ENCODE measurements at places on chromosomes 6 and 20.

- DNase-seq: no peak
Observed at GRCh38 chr6:96853083-96853482, 15.8 kb upstream of the GPR63 start.

DNA sequence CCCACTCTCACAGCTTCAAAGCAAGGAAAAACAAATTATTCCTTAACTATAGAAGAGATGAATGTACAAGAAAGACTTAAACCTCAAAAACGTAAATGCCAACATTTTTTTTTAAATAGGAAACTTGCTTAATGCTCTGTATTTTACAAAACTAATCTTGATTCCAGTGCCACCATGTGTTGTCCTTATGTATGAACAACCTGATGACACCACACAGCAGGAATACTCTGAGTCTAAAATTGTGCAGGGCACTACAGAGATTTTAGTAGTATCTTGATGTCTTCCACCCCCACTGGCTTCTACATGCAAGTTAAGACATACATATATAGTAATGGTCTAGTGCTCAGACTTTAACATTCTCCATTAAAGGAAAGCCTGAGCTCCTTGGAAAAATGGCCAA, 46.2 kb downstream of the SRPK1 start:
- no peak for DNase-seq

DNA sequence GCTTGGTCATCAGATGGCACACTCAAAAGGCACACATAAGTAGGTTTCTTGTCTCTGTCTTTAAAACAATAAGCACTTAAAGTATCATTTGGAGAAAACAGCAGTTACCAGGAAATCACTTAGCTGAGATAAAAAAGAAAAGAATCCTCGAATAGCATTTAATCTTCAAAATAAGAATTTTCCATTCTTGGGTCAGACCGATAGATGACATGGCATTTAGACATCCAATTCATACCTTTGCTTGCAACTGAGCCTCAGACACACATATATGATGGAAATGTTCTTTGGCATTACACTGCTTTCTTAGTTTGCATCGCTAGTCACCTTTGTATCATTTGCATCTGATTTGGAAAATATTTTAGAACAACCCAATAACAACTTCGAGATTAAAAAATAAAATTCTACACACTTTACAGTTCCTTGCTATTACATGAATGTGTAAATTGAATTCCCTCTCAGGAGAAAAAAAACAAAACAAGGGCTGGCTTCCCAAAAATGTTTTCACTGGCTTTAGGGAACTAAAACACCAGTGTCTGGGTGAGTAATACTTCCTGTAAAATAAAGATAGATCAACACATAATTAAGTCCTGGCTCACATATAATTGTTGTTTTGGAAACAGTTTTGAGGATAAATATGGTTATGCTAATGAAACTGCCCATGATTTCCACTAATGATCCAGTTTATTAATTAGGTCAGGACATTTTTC, 1.3 kb upstream of the RNF217 start:
- DNase-seq: no peak

- no peak for DNase-seq
Observed at GRCh38 chr6:106939208-106939607, 35.3 kb downstream of the CD24 start.

GRCh38 chr6:116363759-116364158, 7.0 kb upstream of the DSE start:
- no peak for DNase-seq

DNA sequence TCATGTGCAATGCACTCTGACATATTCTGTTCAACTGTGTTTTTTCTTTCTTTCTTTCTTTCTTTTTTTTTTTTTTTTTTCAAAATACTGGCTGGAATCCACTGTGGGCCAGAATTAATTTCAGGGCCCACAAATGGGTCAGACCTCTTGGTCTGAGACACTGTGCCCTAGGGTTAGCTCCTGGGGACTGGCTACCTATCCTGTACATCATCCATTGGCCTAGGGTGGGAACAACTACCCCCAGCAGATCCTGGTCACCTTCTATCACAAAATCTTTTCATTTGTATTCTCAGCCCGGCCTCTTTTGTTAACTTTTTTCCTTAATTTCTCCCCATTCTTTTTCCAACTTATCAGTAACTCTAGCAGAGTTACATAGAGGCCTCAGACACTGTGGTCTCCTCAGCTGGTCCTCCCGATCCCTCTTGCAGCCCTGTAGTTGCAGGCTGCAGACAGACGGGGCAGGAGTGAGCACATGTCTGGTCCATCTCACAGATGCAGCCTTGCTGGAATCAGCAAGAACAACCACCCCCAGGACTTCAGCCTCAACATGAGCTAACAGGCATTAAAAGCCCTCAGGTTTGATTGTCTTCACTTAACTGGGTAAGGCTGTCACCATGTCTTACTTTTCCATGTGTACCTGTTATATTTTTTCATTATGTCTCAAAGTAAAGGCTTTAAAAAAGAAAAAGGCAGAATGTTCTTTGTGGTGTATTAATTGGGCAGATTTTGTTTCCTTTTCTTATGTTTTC, 41.3 kb downstream of the TXLNB start:
- no peak for DNase-seq

GRCh38 chr20:50508171-50508755, 1.9 kb upstream of the PTPN1 start:
- no peak for DNase-seq

- no peak for DNase-seq
Observed at GRCh38 chr6:148700047-148700715, 46.6 kb upstream of the UST start.

GRCh38 chr6:95203153-95203754, 374.1 kb upstream of the MANEA start:
- no peak for DNase-seq

DNA sequence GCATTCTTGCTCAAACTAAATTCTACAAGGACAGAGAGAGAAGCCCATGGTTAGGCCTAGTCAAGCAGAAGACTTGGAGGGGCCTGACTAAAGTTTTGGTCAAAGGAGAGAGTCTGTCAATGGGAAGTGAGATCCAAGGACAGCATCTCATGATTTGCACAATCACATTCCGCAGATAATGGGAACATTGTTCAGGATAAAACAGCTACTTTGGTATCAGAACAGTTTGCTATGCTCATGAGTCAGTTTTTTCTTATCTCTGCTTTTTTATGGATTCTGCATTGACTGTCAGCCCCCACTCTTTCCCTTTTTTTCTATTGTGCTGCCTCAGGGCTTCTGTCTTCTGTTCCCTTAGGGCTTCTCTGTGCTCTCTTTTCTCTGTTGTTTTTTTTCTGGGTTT, 28.6 kb downstream of the AKAP7 start:
- no peak for DNase-seq

- DNase-seq: no peak
Observed at GRCh38 chr6:147933224-147933623, 409.4 kb upstream of the SASH1 start.

DNA sequence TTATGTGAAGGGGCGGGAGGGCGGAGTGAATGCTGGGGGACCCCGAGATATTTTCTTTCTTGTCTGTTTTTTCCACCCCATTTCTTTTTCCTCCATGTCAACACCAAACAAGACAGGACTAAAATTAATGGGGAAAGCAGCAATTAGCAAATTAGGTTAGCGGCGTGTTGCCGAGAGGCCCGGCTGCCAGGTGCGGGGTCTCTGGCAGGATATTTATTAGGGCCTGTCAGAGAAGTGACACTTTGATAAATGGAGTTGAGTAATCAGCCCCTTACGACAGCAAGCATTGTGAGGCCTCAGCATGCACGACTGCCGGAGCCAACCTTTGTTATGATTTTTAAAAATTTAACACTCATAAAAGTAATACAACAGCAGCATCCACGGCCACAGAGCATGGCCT, 193.8 kb downstream of the DHX35 start:
- no peak for DNase-seq

DNA sequence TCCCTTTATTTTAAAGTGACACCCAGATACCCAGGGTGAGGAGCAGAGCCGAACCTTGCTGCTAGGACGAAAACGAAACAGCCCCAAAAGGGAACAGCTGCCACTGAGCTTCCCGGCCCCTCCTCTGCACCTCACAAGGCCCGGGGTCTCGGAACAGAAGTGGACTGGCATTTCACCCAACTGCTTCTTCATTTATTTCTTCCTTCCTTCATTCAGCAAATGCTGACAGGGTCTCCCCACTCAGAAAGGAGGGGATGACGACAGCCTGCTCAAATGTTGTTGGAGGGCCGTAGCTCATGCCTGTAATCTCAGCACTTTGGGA, 220.3 kb downstream of the PREX1 start:
- DNase-seq: no peak

GRCh38 chr6:95589067-95589466, 11.7 kb downstream of the MANEA start:
- no peak for DNase-seq

- DNase-seq: no peak
Observed at GRCh38 chr6:130997061-130997753, 65.8 kb downstream of the EPB41L2 start.
